CD4-positive, alpha-beta T cell treated with Interleukin-21 for 1 hour (primary cell): ENCODE measurements at places on chromosomes 11 and 22.

DNA sequence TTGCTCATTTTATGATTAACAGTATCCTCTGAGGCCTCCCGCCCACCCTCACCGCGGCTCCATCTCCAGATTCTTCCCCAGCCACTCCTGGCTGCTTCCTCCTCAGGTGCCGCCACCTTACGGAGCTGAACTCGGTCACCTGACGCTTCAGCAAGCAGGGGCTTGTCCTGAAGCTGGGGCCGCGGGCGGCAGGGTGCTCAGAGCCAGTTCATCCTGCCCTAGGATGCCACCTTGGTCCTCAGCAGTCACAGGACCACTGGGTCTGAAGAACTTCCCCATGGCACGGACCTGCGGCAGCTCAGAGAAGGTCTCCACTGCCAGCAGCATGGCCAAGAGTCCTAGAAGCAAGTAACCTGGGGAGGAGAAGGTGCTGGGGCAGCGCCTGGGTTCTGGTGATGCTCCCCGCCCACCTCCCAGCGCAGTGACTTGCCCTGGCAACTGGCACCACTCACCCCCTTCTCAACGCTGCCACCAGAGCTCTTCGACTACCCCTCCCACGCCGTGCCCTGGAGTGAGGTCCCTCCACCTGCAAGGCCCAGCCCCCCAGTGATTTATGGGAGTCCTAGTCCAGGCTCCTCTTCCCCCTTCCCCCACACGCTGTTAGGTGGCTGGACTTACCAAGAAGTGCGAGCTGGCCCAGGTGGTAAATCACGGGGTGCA, 2.6 kb downstream of the KCNK7 start:
- DNase-seq = no peak

- no peak for DNase-seq
These were observed 90.9 kb upstream of the GRAMD1B start for GRCh38 chr11:123338997-123339752.

DNA sequence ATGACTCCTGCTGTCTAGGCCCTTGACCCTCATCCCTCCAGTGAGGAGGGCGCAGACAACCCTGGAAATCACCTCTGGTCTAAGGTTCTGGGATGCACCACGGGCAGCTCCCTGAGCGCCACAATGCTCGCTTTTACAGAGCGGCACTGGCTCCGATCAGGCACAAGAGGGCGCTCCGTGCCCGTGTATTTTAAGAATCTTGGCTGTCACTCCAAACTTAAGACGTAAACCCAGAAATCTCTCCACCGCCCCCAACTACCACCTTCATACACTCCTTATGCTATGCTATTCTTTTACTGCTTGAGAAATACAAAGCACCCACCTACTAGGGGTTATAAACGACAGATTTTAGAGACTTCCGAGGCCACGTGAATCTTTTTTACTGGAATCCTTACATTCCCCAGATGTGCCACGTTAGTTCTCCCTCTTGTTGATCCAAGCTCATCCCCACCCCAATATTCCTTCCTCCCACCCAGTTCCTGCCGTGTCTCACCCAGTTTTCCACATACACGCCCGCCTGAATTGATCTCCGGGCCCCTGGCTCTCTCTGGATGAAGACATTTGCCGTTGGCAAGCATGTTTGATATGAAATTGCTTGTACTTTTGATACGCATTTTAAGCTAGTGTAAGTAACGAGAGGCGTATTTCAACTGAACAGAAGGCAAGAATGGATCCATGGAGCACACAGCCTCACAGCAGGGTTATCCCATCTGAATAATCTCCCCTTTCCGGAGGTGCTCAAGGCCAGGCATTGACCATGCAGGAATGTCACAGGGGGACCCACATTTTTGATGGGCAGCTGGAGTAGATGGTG, 453.5 kb downstream of the OPCML start:
- DNase-seq = no peak

DNA sequence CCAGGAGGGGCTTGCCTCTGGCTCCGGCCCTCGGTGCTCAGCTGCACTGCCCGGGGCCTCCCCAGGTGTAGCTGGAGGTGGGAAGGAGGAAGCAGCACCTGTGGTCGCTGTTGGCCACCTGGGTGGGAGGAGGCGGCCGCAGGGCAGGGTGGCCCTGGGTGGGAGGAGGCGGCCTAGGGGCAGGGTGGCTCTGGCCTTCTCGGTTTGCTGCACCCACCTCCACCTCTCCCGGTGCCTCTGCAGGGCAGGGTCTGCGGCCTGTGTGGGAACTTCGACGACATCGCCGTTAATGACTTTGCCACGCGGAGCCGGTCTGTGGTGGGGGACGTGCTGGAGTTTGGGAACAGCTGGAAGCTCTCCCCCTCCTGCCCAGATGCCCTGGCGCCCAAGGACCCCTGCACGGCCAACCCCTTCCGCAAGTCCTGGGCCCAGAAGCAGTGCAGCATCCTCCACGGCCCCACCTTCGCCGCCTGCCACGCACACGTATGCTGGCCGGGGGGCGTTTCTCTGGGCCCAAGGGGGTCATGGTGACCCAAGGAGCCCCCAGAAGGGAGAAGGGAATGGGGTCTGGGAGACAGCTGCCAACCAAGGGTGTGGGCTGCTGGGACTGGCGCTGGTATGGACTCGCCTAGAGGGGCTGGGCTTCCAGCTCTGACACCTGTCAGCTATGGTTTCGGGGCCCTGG, 20.6 kb downstream of the MUC5AC start:
- no peak for DNase-seq

DNA sequence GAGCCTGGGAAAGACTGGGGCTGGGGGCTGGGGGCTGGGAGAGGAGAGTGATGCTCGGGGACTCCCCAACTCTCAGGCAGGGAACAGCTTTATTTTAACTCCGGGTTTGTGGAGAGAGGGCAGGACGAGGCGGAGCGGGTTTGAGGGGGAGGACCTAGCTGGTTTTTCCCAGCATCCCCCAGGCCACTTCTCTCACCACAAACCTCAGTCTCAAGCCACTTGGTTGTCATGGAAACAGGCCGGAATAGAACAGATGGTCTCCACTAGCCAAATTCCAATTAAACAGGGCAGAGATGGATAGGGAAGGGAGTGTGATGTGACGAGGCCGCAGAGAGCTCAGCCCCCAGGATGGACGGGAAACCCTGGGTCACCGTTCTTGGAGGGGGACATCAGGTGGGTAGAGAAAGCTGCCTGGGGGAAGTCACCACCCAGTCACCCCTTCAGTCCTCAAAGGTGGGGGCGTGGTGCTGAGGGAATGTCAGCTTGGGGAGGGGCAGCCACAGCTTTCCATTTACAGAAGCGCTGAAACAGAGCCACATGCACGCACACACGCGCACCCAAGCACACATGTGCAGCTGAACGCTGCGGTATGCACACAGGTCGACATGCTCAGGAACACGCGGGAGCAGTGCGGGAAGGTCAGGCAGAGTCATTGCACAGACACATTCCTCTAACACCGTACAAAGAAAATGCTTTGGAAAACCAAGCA, 19.2 kb downstream of the NECTIN1 start:
- DNase-seq = no peak

DNA sequence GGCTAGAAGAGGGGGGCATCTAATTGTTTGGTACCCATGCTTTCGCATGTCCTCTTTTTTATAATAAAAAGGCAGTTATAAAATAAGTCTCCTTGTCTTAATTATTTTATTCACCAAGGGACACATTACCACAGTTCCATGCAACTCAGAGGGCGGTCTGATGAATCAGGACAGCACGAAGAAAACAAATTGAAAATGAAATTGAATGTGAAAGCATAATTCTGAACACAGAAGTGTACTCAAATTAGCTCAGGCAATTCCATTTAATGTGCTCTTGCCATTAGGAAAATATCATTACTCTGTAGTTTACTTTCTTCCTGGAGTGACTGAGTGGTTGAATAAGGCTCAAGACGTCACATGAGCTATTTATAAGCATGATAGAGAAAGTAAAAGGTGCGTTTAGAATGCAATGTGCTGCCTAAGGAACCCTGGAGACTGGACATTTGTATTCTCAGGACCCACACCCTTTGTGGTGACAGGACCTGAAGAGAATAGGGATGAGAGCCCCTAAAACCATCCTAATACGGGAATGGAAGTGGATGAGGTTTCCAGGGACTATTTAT, 59.6 kb downstream of the MTNR1B start:
- DNase-seq = no peak

- no peak for DNase-seq
These were observed 767.3 kb downstream of the FAM181B start for GRCh38 chr11:81966340-81966739.

- no peak for DNase-seq
These were observed 277.6 kb upstream of the ZC3H12C start for GRCh38 chr11:109815500-109816150.

DNA sequence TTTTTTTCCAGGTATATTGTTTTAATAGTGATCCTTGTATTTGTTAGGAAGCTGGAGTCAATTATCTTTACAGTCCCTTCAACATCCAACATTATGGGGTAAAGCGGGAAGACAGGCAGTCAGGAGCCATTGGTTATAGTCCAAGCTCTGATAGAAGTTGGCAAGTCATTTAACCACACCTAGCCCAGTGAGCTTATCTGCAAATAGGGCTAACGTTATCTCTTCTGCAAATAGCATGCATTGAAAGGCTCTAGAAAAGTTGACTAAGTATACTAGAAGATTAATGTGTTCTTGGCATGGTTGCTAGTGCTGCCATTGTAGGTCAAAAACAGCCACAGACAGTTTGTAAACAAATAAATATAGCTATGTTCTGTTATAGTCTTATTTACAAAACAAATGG, 520.7 kb downstream of the OPCML start:
- DNase-seq = no peak

DNA sequence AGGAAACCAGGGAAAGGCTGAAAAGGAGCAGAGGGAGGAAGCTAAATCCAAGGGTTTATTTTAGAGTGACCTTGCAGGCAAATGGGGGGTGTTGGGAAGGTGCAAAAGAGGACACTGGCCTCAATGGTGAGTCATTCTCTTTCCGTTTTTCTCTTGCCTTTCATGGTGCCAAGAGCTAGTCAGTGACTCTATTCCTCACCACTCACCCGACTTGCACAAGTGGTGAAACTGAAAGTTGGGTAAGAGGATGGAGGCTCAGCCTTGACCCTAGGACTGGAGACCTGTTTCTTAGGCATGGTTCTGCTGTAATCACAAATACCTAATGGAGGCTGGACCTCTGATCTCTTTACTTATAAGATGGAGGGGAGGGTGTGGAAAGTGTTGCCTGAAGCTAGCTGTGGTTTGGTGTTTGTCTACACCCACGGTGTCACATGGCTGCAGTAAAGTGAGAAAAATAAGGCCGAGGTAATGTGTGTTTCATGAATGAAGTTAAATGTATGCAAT, 67.3 kb upstream of the CREB3L1 start:
- DNase-seq = peak; percentile 10

- DNase-seq = no peak
These were observed 211.7 kb downstream of the NTM start for GRCh38 chr11:131582021-131582525.

- no peak for DNase-seq
These were observed 70.5 kb downstream of the ETS1 start for GRCh38 chr11:128516886-128517285.

- no peak for DNase-seq
These were observed 24.1 kb downstream of the MAML2 start for GRCh38 chr11:96318850-96319249.

GRCh38 chr22:47000888-47001287, 238.4 kb downstream of the TBC1D22A start:
- DNase-seq = no peak

DNA sequence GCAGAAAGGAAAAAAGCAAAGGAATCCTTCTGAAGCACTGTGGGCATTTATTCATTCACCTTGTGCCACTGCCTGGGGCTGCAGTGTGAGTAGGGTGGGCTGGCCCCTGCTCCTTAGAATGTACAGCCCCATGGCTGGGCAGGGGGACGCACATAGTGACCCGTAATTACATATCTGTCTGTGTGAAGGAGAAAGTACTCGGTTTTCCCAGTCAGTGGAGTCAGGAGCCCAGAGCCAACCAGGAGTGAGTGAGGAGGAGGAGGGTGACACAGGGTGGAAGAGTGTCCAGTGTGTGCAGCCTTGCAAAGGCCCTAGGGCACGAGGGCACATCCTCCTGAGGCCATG, 91.9 kb downstream of the CDKN1C start:
- DNase-seq = no peak

DNA sequence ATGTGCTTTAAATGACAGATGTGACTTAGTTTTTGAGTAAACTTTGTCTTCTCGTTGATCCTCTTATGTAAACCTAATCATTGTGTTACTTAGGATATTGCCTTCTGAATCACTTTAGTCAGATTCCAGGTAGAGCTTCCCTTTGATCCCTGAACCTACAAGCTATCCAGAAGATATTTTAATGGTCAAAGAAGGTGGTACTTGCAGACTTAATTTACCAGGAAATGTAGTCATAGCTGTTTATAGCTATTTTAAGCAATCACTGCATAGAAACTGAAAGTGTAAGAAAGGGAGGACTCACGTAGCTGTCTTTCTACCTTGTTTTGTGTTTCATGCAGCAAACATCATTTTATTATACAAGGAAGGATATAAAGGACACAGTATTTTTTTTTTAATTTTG, 189.5 kb downstream of the DDX10 start:
- DNase-seq = peak; percentile 38

- DNase-seq = no peak
These were observed 326.1 kb upstream of the NCAM1 start for GRCh38 chr11:112634995-112635737.

- DNase-seq = no peak
These were observed 227.9 kb upstream of the GRIA4 start for GRCh38 chr11:105381941-105382340.

DNA sequence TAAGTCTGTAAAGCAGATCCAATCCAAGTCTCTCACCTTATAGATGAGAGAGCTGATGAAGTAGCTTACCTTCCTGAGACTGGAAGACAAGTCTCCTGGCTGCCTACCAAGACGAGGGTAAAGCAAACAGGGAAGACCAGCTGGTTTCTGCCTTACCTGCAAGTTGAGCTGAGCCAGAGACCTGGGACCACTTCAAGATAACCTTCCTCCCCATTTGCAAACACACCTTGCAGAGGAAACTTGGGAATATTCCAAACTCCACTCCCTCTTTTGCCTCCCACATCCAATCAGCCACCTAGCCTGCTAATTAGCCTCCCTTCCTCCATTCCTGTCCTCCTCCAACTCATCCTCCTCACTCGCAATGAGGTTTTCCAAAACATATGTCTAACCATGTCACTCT, 23.4 kb upstream of the ROBO3 start:
- no peak for DNase-seq

- no peak for DNase-seq
These were observed 25.9 kb upstream of the KCNJ11 start for GRCh38 chr11:17414317-17414737.

GRCh38 chr11:912266-912665, 1.7 kb upstream of the CHID1 start:
- DNase-seq = no peak

- no peak for DNase-seq
These were observed 258.6 kb upstream of the NARS2 start for GRCh38 chr11:78833237-78833636.

- DNase-seq = no peak
These were observed 300.6 kb downstream of the TBC1D22A start for GRCh38 chr22:47063071-47063509.

DNA sequence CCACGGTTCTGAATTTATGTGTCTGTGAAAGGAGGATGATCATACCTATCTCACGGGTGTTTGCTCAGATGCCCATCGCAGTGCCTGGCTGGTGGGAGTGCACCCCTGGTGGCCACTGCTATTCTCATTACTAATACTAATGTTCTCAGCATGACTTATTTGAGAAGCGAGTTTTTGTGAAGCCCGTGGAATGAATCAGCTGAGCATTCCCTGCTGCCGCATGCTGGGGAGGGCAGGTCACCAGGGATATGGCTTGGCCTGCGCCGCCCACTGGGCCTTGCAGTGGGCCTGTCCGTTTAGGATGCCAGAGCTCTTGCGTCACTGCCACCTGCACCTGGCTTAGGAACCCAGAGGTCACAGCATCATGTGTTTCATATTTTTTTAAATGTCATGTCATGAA, 16.9 kb downstream of the CTTN start:
- no peak for DNase-seq

GRCh38 chr11:10134975-10135481, 159.0 kb downstream of the SBF2 start:
- DNase-seq = no peak
